ENCODE measurements at places on chromosomes 7 and 10.
A peak's percentile ranks its signal among the peaks of the same experiment; 100 is the strongest.

DNA sequence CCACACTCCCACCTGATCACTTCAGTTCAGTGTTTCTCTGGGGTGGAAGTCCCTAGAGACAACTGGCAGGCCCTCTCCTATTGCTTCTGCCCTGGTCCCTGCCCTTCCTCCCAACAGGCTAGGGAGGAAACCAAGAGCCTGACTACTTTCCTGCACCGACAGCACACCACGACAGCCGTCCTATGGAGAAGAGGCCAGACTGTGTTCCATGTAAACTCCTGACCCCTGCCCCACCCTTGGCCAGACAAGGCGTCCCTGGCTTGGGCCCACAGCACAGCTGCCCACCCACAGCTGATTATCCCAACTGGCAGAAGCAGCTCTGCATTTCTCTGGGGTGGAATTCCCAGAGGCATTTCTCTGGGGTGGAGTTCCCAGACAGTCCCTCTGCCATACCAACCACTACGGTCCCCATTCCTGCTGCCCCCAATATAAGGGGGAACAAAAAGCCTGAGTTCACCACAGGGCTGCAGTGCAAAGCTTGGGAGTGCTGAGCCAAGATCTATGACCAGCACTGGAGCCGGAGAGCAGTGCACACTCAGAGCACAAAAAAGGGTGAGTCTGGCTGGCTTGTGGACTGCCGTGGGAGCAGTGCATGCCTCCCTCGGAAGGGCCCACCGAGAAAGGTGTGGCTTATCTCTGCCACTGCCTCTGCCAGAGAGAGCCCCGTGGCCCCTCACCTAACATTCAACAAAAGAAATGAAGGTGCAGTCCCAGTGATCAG lies 193.4 kb downstream of the HPSE2 start:
- DNase-seq: no peak

DNA sequence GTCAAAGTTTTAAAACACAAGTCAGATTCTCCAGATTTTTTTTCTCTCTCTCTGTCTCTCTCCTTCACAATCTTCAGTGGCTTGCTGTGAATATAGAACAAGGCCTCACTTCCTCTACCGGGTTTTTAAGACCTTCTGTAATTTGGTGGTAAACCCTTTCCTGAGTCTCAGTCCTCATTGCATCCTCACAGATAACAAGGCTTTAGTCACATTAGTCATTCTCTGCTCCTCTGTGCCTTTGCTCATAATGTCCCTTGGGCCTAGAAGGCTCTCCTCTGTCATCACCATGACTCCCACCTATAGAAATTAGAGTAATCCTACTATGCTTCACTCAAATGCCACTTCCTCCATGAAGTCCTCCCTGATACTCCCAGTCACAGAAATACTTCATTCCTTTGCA lies 172.7 kb upstream of the HPS1 start:
- DNase-seq: peak; percentile 5

DNA sequence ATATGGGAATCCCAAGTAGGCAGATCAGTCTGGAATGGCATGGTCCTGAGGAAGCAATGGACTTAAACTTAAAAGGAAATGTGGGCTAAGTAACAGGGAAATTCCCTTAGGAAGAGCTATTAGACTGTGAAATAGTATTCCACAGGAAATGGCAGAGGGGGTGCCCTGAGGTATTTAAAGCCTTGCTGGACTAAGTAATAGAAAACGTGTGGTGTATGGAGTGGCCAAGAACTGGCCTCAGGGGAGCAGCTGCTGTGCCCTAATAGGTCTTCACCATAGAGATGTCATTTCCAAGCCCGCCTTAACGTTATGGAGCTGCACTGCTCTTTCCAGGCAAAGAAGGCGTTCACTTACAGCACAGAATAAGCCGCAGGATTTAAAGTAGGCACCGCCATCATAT lies 365.2 kb upstream of the ZMIZ1 start:
- DNase-seq: peak; percentile 48

DNA sequence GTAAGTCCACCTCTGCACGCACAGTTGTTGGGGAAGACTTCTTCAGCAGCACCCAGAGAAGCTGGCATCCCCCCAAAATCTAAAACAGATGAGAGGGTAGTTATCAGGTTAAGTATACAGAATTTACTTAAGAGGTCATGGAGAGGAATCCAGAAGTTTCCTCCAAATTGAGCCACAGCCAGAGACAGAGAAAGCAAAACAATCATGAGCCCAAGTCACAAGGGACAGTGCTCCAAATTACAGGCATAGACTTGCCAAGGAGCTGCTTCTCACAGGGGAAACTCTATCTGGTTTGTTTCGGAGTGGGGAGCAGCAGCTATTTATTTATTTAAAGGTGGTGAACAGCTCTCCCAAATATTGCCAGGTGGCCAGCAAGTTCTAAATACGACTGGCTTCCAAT lies 308.4 kb downstream of the SKIDA1 start:
- no peak for DNase-seq

DNA sequence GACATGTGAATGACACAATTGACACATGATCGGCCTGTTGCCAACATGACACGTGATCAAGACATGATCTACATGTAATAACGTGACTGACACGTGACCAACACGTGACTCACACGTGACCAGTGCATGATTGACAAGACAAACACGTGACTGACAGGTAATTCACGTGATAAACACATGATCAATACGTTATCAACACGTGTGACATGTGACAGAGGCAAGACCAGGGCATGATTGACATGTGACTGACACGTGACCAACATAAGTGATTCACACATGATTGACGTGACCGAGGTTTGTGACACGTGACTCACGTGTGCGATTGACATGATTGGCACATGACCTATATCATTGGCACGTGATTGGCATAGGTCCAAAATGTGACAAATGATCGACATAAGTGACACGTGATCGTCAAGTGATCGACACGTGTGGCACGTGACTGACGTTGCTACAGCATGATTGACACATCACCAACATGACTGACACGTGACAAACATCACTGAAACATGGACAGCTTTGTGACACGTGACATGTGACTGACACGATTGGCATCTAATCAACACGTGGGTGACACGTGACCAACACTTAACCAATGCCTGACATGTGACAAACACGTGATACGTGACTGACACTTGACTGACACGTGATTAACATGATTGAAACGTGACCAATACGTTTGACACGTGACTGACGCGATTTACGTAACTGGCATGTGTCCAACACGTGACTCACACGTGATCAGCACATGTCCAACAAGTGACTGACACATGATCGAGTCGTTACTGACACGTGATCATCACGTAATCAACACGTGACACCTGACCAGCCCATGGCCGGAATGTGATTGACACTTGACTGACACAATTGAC lies 23.0 kb downstream of the CRPPA start:
- no peak for DNase-seq

DNA sequence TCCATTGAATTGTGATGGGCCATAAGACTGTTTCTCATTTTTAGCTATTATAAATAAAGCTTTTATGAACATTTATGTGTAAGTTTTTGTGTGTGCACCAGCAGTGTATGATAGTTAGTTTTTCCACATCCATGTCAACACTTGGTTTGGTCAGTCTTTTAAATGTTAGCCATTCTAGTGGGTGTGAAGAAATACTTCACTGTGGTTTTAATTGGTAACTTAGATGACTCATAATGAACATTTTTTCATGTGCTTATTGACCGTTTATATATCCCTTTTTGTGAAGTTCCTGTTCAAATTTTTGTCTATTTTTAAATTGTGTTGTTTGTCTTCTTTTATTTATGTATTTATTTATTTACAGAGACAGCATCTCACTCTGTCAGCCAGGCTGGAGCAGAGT lies 23.6 kb upstream of the PDK4 start:
- DNase-seq: no peak

Measured in AG10803 (cell line).